Activated CD8-positive, alpha-beta memory T cell treated with anti-CD3 and anti-CD28 coated beads for 1 hour (primary cell): ENCODE measurements at places on chromosomes 5 and 9.

GRCh38 chr9:77680581-77680980, 32.5 kb upstream of the GNA14 start:
- DNase-seq, result no peak

DNA sequence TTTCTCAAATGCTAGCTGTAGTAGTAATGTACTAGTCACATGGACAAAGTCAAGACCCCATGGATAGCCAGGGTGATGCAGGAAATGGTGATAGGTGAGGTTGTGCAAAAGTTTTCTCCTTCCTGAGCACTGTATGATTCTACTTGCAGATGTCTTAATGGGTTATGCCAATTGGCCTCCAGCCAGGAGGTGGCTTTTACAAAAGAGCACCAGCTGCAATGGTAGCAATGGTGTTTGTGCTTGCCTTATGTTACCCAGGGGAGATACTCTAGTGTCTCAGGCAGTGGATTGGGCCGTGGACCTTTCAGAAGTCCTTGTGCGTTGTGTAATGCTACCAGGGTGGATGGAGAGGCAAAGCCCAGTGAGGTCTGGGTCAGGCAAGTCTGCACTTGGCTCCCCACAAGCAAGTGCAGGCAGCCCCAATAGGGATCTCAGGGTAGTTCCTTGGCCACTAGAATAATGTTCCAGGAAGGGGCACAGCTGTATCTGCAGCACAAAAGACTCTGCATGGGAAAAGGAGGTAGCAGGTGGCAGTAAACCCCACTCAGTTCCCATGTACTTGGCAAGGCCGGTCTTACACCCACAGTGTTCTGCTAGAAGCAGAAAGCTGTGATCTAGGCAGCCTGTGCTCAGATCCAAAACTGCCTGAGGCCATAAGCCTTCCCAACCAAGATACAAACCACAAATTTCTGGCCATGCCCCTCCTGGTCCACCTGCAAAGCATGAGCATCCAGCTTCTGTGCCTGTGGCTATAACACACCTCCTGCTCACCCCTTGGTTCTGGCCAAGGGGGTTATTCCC, 46.4 kb upstream of the EDIL3 start:
- DNase-seq, result no peak

DNA sequence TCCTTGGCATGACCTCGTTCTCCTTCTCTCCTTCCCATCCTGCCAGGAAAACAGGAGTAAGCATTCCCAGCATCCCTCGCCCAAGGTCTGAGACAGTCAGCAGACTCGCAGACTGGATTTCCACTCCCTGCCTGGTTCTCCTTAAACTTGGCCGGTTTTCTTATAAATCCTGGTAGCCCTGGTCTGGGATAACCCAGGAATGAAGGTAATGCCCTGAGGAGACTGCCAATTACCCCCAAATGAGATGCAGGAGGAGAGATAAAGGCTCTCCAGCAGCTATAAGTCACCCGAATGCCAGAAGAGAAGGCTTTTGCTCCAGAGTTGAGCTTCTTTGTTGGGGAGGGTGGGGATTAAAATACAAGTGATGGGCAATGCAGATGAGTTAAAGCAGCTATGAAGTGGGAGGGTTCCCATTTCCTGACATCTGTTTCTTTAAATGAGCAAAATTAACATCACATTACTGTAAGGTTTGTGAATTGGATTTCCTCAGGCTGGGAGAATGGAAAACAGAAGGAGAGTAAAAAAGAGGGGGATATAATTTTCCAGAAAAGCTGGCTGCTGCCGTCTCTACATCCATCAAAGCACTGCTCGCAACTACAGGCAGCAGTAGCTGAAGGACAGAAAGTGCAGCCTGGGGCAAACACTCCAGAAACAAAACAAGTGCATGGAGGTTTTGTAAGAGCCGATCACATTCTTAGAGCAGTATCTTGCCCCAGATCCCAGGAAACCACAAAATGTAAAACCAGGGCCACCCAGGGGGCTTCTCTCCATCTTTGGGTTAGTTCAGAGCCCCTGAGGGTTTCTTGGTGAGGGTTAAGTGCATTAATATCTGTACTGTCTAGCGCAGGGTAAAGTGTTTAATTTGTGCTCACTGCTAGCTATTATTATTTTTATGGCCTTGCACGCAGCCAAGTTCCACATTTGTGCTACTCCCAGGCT, 177.6 kb upstream of the PANK3 start:
- DNase-seq, result no peak

- DNase-seq, result no peak
Observed at GRCh38 chr5:32360906-32361305, 48.2 kb upstream of the MTMR12 start.

DNA sequence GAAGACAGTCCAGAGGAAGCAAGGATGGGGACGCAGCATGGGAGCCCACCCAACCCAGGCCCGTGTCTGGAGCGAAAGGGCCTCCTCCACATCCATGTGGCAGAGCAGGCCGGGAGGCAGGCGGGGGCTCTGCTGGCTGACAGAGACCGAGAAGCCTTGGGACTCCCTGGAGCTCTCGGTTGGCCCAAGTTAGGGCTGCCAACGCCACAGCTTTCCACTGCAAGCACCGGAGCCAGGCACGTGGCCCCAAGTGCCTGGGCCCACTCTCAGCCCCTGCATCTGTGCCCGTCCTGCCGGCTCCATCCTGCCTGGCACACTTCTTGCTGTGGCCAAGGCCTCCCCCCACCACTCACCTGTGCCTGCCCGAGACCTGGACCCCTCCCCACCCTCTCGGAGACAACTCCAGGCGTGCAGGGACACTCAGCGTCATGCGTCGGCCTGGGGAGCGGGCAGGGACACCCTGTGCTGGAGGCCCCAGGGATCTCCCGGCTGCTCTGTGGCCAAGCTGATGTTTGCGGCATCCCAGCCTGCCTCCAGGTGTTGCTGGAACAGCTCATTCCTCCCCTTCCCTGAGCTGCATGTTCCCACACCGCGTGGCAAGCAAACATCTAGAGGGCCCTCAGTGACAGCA, 31.5 kb downstream of the SLC6A3 start:
- no peak for DNase-seq

DNA sequence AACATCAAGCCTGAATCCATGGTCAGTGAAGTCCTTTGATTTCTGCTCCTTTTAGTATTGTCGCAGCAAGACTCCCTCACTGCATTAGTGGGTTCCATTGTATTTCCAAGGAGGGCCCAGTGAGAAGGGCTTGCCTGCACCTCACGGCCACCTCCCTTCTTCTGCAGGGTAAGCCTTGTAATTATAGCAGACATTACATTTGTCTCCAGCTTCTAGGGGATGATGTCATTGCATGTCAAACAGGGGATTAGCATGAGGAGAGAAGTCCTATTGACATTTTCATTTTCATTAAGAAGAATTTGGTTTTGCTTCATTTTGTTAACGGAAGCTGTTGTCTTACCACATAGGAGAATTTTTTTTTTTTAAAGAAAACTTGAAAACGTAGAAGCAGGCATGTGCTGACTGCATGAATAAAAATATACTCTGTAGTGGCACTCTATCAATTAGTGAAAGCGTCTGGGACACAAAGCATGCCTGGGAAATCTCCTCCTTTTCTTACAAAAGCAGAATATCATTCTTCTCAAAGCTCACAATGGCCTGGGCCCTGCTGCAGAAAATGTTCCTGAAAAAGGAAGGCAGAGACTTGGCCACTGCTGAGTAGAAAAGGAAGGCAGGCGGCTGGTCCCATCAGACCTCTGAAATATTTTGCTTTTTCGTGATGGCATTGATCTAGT, 27.1 kb downstream of the MAP1B start:
- no peak for DNase-seq

GRCh38 chr9:94085062-94085639, 887 bp downstream of the PTPDC1 start:
- DNase-seq, result no peak

DNA sequence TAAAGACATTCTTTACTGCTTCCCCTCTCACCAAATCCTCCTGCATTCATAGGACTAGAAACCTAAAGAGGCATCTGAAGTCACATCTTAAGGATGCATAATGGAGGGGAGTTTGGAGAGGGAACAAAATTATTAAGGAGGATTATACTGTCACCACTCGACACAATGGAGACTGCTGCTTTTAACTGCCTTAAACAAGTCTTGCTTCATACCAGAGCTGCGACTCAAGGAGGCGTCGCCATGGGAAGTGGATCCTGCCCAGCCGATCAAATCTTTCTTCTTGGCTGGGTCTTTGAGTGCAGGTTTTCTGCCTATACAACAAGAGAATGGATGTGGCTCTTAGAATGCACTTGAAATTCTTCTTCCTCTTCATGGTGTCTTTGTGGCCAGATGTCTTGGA, 66.7 kb upstream of the FOXE1 start:
- DNase-seq, result no peak

- no peak for DNase-seq
Observed at GRCh38 chr9:127537792-127538191, 74.3 kb upstream of the STXBP1 start.

DNA sequence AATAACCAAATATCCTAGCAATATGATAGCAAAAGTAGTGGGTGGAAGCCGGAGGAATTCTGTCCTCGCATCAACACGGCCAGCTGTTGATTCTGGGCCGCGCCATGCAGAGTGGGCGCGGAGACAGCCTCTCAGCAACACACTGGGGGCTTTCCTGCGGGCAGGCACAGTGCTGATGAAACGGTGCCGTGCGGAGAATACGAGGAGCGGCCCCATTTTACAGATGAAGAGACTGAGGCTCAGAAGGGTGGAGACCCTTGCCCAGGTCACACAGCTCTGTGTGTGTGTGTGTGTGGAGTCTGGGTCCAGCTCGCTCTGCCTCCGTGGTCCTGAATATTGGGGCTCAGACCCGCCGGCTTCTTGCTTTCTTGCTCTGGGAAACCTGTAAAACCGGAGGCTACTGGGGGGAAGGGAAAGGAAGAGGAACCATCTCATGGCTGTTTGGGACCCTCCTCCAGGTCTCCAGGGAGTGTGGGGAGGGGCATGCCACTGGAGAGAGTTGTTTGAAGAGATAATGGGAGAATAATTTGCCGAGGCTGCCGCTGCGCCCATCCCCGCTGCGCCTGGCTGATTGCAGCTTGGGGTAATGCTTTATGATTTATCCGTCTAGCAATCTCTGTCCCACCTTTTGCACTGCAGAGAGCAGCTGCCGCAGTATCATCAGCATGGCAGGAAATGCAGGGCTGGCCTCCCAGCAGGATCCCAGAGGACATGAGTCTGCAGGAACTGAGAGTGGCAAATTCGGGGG, 36.6 kb downstream of the NCS1 start:
- no peak for DNase-seq

GRCh38 chr9:69172895-69173294, 1.2 kb upstream of the TJP2 start:
- DNase-seq, result no peak

DNA sequence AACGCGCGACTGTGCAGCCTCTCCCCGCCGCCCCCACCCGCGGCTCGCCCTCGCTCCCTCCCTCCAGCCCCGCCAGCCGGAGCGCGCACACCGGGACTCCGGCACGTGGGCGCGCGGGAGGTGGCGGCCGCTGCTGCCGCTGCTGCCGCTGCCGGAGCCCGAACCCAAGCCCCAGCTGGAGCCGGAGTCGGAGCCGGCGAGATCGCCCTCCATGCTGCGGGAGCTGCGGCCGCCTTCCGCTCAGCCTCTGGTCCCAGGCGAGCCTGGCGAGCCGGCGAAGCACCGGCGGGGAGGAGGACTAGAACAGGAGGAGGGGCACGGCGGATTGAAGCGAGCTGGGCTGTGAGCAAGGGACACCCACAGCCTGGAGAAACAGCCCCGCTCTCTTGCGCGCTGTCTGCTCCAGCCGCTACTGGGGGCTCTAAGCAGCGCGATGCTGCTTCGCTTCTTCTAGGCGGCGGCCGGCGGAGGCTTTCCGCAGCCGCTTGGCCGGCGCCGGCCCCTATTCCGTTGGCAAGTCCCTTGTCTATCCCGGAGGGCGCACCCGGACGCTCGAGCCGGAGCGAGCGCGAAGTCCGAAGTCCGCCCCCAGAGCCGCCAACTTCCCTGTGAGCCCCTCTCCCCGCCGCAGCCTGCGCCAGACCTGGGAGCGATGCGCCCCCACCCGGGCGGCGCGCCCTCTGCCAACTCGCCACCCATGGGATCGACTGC, 598.7 kb upstream of the SGCD start:
- DNase-seq, result no peak

DNA sequence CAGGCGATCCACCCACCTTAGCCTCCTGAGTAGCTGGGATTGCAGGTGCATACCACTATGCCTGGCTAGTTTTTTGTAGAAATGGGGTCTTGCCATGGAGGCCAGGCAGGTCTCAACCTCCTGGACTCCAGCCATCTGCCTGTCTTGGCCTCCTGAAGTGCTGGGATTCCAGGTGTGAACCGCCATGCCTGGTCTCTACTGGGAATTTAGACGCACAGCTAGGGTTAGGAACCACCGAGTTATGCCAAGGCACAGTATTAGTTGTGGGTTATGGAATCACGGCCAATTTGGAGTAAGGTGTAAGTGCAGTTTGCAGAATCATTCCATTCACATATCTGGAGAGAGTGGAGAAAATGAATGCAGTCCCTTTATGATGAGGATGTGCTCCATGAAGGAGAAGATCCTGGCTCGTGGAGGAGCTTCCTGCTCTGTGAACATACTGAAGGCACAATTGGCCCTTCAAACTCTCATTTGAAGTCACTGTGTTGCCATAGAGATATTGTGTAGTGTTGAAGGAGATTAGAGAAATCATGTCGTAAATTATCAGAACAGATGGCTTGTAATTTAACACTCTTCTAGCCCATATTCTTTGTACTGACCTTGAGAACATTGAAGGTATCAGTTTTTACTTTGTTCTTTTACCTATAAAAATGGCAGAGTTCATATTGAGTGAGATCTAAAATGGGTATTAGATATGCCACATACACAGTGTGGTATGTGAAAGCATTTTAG, 18.8 kb downstream of the TRIO start:
- no peak for DNase-seq
